ENCODE measurements at places on chromosomes 7 and 10. TPM values are rescaled to one million over a fixed set of nuclear protein-coding genes. Genes with fewer than 3 reads are reported as not detected.

Gene CDC14C
- total RNA-seq: not detected

Gene STOX1
- total RNA-seq: 0.87 TPM

Gene ENTPD1
- total RNA-seq: 0.02 TPM

Gene GBX1
- not detected for total RNA-seq

Gene ANXA11
- 142 TPM for total RNA-seq

Gene ELFN1
- total RNA-seq: 0.48 TPM

Gene MACROH2A2
- total RNA-seq: 27.2 TPM

Gene ATRNL1
- 0.30 TPM for total RNA-seq

Gene IL2RA
- total RNA-seq: not detected

Gene VSTM2A
- total RNA-seq: not detected

Gene IMMP2L
- total RNA-seq: 19.7 TPM

Gene SPDYE2B
- not detected for total RNA-seq

Gene GRM3
- total RNA-seq: not detected

Gene RGS10
- total RNA-seq: 47.6 TPM

Gene PPP3CB
- total RNA-seq: 17.1 TPM

Gene CHN2
- total RNA-seq: not detected

Gene TFEC
- not detected for total RNA-seq

Gene EPHB6
- total RNA-seq: 0.40 TPM

Gene RPEL1
- total RNA-seq: 0.07 TPM

Gene MUC12
- total RNA-seq: 20.6 TPM

Gene TMEM273
- total RNA-seq: not detected

Gene AP1S1
- total RNA-seq: 149 TPM

All from A549 treated with CORT108297 at 1 μM for 4 hours (cell line).